ENCODE measurements at places on chromosomes 4 and X.
A peak's percentile ranks its signal among the peaks of the same experiment; 100 is the strongest.

DNA sequence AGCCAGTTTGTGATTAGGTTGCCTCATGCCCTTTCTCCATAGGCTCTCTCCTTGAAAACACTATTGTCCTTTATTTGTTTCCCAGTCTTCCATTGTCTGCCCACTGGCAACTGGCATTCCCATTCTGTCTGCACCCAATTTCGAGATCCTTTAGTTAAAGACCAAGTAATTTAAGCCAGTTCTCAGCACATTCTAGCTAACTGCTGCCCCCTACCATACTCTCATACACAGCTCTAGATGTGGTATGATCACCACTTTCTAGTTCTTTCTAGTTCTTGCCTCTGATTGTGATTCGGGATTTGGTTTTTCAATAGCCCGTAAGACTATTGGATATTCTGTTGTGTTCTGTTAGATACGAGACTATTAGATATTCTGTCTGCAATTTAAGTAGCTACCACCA, 135.8 kb upstream of the TRPC5 start:
- DNase-seq = no peak

DNA sequence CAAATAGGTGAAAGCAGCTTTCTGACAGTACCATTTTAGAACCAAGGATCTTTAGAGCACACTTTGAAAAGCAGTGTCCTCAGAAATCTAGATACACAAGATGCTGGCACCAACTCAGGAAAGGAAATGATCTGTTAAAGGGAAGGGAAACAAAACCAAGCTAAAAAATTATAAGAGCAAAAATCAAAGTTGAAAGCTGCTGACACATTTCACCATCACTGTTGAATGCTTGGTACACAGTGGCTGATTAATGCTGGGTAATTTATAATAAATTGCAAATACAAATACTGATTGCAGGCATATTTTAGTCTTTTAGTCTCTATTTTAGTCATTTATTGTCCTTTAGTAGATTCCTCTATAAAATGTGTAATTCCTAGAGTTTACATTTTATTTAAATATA, 1540.1 kb upstream of the PCDH10 start:
- DNase-seq = no peak

GRCh38 chr4:6878451-6879059, 31.1 kb upstream of the TBC1D14 start:
- DNase-seq = no peak

DNA sequence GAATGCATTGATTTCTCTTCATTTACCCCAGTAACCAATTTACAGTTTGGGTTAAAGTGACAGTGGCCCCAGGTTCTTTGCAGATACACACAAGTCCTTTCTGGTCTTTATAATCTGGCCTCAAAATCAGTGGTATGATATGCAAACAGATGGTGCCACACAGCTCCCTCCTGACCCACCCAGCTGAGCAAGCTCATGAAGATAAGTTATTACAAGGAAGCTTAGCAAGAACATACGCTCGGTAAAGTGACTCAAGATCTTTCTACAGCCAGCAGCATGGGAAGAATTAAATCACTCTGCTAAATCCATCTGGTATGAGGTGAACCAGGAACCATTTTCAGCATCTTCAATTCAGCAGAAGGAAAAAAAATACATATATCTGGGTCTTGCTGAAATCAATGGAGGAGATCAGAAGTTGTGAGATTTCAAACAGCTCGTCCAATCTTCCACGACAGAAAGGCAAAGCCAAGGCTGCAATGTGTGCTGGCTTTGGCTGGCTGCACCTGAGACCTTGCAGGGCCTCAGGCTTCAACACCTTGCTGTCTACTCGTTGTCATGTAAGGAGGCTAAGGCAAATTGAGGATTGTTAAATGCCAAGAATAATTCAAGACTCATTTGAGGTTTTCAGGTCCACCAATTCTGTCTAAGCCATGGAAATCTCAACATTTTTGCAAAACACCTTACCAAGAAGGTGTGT, 28.2 kb downstream of the SEL1L3 start:
- no peak for DNase-seq

DNA sequence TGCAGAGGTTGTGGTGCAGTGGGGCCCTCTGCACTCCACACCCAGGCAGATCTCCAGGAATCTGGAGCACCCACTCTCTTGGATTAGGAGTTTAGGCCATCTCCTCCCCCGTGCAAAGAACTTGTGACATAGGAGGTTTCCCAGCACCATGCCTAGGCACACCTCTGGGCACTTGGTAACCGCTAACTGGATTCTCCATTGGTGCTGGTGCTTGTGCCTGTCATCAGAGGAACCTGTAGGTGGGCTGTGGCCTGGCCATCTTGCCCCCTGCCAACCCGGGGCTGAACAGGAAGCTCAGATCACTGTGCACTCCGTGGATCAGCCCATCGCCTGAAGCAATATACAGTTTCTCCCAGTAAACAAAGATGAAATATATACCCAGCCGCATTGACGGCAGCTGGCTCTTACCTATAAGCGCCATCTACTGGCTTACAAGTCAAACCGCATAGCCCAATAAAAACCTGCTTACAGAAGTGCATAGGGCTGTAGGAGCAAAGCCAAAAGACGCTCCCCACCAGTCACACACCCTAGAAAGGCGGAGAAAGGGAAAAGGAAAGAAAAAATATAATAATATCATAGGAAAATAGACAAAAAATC, 19.1 kb upstream of the TEX13B start:
- peak; percentile 24 for DNase-seq

DNA sequence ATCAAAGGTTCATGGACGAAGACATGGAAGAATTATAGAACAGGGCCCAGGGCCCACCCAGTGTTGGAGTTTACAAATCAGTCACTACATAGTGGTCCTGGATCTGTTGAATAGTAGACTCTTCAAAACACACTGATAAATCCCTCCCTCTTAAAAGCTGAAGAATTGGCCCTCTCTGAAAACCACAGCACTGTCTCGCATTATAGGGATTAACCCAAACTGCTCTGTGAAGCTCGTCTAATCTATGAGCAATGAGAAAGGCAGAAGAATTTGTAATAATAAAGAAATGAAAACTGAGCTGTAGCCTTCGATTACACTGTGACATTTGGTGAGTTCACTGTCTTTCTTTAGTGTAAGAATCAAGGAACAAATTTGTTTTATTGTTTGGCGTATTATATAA, 92.5 kb upstream of the ZFP42 start:
- no peak for DNase-seq

GRCh38 chr4:140004549-140004895, 149.5 kb downstream of the MAML3 start:
- peak; percentile 75 for DNase-seq

DNA sequence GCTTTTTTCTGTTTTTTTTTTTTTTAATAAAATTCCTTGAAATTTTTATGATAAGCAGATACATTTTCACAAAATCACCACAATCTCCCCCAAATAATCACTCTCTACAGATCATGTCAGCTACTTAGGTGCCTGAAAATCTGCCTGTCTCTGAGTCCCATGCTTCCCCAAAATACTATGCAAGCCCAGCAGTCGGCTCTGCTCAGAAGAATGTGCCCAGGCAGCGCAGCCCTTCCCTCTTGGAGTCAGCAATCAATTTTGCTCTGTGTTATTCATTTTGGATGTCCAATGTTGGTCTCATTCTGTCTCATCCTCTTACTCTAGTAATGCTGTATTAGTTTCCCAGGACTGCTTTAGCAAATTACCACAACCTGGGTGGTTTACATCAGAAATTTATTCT, 24.9 kb upstream of the C1QTNF7 start:
- DNase-seq = no peak

- peak; percentile 70 for DNase-seq
Measured at GRCh38 chrX:53435997-53436396, 1.8 kb upstream of the HSD17B10 start.

DNA sequence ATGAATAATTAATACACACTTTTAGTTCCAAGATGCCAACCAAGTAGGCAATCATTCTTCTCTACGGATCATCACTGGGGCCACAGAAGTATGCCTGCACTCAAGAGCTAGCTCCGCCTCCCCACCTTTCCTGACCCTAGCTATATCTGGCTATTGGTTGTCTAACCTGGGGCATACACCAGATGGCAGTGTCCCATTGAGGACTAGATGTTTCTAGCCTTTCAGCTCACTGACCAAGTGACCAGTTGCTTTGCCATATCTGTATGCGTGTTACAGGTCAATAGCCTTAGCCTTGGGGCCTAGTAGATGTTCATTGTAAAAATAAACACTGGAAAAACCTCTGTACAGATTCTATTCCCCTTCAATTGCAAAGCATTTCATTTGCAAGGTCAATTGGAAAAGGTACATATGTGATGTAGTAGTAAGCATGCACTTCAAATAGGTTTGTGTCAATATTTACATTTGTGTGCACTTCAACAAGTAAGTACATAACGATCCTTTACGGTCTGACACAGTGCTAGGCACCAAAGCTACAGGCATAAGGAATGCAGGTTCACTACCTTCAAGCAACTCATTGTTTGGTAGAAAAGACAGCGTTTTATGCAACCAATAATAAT, 521.7 kb downstream of the PPARGC1A start:
- no peak for DNase-seq

- DNase-seq = no peak
Measured at GRCh38 chr4:100826808-100827548, 309.2 kb upstream of the EMCN start.

DNA sequence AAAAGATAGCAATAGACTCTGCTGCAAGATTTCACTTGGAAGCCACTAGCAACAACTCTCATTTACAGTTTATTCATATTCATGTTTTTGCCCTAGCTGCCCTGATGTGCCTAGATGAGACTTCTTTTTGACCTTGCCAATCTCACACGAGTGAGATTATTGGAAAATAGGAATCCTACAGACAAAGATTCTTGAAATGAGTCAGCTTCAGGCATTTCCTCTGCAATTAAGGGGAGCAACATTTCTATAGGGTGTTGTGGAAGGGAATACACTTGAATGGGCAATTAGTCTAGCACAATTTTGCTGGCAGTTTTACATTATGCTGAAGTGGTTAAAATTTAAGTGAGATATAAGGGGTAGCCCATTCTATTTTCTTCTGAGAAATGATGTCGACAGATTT, 217.0 kb upstream of the FAT4 start:
- no peak for DNase-seq

DNA sequence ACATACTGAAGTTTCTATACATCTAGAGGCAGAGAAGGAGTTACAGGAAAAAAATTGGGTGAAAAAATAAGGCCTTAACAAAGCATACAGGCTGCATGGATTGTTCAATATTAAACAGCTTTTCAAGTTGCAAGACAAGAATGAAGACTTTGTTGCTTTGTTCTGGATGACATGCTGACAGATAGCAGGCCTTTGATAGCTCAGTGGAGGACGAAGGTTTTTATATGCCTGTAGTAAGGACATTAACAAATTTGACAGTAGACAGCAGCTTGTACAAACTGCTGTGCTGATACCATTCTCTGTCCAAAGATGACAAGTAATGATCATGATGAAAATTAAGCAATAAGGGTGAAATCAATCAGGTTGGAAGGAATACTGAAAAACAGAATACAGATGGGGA, 309.9 kb downstream of the NKX6-1 start:
- DNase-seq = peak; percentile 2

DNA sequence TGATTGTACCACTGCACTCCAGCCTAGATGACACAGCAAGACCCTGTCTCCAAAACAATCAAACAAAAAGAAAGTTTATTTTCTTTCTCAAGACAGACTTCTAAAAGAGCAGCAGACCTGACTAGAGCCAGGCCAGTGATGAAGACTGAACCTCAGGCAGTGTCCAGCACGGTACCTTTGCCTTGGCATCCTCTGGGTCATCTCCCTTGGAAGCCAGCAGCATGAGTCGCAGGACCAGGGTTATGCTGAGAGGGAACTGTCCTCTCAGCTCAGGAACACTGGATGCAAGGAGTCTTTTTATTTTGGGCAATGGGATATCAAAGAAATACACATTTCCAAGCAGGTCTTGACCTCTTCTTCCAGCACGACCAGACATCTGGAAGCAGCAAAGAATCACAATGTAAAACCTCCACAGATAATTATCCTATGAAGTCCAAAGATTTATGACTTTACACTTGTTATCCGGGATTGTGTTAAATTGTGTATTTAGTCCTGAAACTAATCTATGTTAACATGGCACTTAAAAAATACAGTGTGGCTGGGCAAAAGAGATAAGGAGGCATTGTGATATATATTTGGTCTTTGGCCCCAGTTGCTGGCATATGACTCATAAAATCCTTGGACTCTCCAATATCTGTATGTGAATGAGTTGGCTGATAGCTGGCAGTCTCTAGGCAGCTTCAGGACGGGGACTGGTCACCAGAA, 66.0 kb upstream of the DDX60 start:
- DNase-seq = no peak

DNA sequence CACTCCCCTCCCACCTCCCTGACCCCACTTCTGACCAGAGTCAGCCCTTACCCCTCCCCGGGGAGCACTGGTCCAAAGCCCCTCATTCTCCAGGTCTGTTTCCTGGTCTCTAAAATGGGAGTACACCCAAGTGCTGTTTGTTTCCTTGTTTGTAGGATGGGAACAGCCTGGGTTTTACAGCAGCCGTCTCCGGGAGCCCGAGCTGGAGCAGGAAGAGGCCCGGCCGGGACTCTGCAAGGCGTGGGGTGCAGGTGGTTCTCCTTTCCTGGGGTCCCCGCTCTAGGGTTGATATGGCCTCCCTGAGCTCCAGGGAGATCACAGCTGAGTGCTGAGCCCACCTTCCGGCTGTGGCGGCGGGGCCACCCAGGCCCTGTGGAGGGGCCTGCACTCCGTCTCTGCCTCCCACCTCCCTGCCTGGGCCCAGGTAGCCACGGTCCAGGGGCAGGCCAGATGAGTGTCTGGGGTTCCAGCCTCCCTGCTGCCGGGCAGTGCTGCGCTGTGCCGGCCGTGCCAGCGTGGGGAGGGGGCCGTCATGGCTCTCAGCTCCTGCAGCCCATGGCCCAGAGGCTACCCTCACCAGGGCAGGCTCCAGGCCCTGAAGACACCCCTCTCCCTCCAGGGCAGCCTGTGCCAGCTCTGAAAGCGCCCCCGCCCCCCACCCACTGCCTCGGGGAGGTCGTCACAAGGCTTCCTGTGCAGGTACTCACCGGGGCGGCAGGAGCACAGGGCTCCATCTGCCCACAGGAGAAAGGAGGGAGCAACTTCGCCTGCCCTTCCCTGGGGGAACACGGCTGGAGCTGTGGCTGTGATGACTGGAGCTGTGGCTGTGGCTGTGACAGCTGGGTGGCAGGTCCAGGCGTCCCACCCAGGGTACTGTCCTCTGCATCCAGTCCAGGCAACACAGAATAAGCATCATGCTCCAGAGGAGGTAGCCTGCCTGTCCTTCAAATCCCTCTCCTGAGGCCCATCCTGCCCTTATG, 98.8 kb downstream of the ADRA2C start:
- DNase-seq = no peak

DNA sequence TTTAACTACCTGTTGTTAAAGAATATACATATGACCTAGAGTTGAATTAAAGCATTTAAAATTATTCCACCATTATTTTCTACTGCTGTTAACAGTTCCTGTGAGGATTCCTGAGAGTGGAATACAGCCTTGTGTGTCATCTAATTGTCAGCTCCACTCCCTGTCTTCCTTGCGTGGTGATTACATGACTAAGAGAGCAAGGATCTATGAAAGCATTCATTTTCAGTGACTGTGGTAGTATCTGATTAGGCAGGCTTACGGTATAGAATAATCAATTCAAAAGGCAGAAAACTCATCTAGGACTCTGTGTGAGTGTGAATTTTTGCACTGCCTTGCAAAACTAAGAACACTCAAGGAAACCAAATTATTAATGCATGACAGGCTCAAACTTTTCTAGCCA, 577.8 kb downstream of the SH3BGRL start:
- no peak for DNase-seq

GRCh38 chr4:181151856-181152255, 1091.3 kb upstream of the TENM3 start:
- no peak for DNase-seq
